Hindlimb muscle (tissue), 1 donor: ENCODE measurements at places on chromosomes 7 and 10. TPM values are rescaled to one million over a fixed set of nuclear protein-coding genes. Genes with fewer than 3 reads are reported as not detected.

DNA sequence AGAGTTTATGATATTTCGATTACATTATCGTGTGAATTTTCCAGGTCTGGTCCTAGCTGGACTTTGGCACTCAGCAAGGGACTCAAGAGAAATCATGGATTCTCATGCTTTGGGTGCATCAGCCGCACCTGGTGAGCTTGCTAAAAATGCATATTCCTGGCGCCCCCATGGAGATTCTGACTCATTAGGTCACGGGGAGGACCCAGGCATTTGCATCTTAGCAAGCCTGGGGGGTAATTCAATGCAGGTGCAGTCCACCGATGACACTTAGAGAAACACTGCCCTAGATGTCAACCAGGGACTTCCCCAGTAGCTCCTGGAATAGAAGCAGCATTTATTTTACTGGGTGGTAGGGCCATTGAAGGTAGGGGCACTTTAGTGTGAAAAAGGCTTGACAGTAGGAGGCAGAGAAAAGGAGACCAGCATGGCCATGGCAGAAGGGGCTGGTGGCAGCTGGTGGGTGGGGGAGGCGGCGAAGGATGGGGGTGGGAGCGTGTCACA is 29.9 kb upstream of the PDCD4 start:
- DNase-seq = no peak

Gene PRPF18
- 22.8 TPM for polyA plus RNA-seq

DNA sequence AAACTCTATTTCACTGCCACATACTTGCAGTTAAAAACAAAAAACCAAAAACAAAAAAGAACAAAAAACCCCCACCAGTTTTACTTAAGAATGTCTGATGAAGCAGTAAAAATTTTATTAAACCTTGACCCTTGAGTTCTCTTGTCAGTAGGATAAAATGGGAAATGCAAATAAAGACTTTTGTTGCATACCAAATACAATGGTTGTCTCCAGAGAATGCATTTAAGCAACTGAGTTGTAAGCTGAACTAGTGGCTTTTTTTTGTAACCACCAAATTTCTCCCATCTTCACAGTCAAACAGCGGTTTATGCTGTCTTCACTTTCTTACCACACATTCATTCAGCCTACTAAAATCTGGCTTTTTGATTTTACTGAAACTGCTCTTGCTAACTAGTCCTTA is 3.1 kb downstream of the SYPL1 start:
- no peak for DNase-seq

Gene WNT8B
- 0.09 TPM for polyA plus RNA-seq

- DNase-seq = peak; percentile 31
These were observed 247.0 kb upstream of the HABP2 start for GRCh38 chr10:113305871-113306270.
